ENCODE measurements at places on chromosomes 4 and X.

- peak; percentile 78 for DNase-seq
Observed at GRCh38 chr4:185096032-185096653, 46.9 kb upstream of the SLC25A4 start.

DNA sequence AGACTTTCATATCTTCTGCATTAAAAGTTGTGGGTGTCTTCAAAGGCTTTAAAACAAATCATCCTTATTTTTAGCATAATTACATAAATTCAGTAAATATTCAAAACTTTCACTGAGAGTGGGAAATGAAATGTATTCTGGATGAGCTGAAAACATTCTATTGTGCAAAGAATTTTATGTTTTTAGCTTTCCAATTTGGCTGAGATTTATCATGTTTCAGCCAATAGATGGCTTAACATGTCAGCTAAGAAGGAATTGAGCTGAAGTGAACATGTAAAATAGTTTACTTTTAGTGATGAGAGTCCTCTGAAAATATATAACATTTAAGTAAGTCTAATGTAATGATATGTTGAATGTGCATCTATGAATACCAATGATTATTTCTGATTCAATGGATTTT, 213.5 kb upstream of the GIMD1 start:
- no peak for DNase-seq

DNA sequence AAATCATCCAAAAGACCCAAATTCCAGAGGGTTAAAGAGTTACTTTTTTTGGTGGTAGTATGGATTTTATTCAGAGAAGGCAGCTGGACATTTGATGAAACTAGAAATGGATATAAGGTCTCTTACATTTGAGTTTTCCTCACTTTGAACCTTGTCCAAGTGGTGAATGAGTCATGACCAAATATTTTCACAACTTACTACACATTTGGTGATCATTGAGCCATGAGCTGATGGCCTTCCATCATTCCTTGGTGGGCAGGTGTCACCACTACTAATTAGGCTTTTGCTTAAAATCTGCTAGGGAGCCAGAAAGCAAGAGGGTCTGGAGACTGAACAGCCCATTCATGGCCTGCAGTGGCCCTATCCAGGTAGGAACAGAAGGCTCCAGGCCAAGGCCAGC, 620.2 kb upstream of the INTU start:
- DNase-seq: no peak

DNA sequence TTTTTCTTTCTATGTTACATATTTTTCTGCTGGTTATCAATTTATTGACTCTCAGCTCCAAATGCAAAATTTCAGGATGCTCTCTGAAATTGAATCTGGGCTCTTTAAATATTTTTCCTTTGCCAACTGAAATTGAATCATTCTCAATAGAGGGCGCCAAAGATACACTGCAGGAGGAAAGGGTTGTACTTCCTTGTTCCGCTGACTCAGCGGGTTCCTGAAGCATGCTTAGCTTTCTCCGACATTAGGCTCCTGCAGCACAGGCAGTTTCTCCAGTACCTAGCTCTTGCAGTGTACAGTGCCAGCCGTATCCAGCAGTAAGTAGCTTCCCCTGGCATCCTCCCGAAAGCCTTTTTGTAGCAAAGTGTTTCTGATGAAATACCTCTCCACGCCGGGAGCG, 28.8 kb upstream of the CFAP47 start:
- peak; percentile 70 for DNase-seq

GRCh38 chr4:42401171-42401570, 3.9 kb downstream of the SHISA3 start:
- no peak for DNase-seq

- DNase-seq: no peak
Observed at GRCh38 chr4:53844133-53844532, 220.3 kb downstream of the CHIC2 start.

GRCh38 chr4:2537011-2537830, 774 bp downstream of the FAM193A start:
- peak; percentile 56 for DNase-seq

GRCh38 chr4:35500812-35501211, 743.5 kb downstream of the ARAP2 start:
- no peak for DNase-seq

GRCh38 chr4:156493858-156494257, 477.7 kb downstream of the PDGFC start:
- no peak for DNase-seq

DNA sequence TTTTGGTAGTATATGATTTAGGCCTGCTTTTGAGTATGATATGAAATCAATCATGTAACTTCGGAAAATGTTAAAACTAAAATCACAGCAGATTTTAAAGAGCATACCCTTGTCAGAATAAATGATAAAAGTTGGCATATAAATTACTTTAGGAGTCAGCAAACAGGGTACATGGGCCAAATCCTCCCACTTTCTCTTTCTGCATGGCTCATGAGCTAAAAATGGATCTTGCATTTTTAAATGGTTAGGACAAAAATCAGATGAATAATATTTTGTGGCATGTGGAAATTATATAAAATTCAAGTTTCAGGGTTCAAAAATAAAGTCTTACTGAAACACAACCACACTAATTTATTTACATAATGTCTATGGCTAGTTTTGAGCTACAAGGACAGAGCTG, 214.9 kb downstream of the GASK1B start:
- no peak for DNase-seq

DNA sequence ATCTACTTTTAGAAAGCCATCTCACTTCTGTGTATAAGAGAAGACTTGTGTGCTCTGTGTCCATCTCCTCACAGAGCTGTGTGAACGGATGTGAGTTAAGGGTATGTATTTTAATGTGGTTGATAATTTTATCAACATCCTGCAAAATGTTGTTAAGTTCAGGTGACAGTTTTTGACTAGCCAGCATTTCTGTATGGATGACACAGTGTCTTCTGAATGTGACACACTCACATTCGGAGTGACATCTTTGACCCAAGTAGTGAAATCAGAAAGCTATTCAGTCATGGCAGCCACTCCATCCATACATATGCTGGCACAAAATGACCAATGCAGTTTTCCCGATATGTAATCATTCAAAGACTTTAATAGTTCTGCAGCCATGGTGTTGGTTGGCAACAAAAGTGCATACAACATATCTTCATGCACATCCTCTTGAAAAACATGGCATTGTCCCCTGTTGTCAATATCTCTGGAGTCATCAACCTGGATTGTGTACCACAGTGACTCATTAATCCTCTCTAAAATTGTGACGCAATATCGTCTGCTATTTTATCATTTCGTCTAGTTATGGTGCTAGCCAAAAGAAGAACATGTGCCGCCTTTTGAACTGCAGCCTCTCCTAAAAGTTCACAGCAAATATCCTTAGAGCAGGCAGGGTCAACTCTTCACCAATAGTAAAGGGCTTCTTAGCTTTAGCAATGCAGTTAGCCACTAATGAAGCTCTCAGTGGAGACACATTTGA, 6.8 kb upstream of the FGF2 start:
- no peak for DNase-seq

GRCh38 chrX:47683829-47684205, 24.8 kb upstream of the UXT start:
- no peak for DNase-seq

- DNase-seq: no peak
Observed at GRCh38 chr4:139282721-139283075, 2.7 kb upstream of the MGARP start.

- DNase-seq: no peak
Observed at GRCh38 chr4:5976921-5977320, 41.3 kb downstream of the C4orf50 start.

DNA sequence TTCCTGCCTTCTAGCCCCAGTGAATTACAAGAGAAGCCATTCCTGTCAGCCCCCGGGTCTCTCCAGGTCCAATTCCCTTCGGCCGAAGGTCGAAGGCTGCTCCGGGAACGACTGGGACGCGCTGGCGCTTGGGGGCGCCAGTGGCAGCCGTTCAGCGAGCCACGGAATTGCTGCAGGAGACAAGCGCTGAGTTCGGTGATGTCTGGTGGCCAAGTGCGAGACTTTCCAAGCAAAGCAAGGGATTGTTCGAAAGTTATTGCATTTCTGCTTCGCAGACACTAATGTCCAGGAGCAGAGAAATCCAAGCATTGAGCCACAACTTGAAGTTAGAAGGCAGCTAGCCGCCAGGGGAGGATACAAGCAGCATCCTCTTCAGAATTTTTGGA, 1.1 kb upstream of the DKK2 start:
- DNase-seq: no peak

DNA sequence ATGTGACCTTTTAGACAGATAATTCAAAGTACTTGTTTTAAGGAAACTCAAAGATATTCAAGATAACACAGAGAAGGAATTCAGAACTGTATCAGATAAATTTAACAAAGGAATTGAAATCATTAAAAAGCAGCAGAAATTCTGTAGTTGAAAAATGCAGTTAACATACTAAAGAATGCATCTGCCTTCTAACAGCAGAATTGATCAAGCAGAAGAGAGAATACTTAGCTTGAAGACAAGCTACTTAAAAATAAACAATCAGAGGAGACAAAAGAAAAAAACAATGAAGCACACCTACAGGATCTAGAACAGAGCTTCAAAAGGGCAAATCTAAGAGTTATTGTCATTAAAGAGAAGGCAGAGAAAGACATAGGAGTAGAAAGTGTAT, 123.0 kb upstream of the TET2 start:
- DNase-seq: no peak

DNA sequence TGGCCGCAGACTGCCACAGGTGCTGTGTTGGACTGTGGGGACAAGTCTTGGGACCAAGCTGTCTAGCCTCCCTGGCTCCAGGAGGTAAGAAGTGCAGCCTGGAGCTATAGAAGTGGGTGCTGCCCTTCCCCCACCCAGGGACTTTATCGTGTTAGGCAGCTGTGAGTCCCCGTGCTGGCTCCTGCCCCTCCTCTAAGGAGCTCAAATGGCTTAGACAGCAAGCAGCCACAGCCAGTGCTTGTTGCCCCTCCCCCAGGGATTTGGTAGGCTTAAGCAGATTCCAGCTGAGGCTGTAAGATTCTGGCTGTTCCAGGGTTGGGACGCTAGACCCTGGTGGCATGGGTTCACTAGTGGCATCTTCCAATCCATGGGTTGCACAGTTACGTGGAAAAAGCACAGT, 979.4 kb upstream of the PCDH10 start:
- no peak for DNase-seq

- DNase-seq: peak; percentile 29
Observed at GRCh38 chr4:73698217-73698616, 42.2 kb upstream of the CXCL8 start.

GRCh38 chrX:41338436-41338835, 4.5 kb downstream of the DDX3X start:
- DNase-seq: no peak

GRCh38 chrX:93422693-93423092, 250.7 kb downstream of the NAP1L3 start:
- peak; percentile 22 for DNase-seq

DNA sequence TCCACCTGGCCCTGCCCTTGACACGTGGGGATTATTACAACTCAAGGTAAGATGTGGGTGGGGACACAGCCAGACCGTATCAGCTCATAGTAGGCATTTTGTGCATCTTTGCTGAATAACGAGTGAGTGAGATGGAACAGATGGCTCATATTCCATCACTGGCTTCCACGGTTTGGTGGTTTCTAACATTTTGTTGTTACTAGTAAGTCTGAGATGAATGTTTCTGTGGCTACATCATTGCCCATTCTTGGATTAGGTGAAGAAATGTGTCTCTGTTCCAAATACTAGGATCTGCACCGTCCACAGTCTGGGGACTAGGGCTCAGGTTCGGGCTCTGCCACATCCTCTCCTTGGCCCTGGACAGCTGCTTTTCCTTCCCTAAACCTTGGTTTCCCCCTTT, 3.6 kb downstream of the ABLIM2 start:
- no peak for DNase-seq

DNA sequence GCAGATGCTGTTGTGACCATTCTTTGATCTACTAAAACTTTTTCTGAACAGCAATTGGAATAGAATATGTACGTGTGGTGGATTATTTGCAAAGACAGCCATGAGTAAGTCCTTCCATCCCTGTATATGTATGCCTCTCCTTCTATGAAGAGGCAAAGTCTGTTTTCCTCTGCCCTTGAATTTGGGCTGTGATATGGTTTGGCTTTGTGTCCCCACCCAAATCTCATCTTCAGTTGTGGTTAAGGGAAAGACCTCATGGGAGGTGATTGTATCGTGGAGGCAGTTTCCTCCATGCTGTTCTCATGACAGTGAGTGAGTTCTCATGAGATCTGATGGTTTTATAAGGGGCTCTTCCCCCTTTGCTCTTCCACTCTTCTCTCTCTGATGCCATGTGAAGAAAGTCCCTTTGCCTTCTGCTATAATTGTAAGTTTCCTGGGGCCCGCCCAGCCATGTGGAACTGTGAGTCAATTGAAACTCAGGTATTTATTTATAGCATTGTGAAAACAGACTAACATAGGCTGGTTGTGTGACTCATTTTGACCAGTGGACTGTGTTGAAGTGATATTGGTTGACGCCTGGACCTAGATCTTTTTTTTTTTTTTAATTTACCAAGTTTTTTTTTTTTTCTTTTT, 108.3 kb upstream of the CAMK2D start:
- no peak for DNase-seq

DNA sequence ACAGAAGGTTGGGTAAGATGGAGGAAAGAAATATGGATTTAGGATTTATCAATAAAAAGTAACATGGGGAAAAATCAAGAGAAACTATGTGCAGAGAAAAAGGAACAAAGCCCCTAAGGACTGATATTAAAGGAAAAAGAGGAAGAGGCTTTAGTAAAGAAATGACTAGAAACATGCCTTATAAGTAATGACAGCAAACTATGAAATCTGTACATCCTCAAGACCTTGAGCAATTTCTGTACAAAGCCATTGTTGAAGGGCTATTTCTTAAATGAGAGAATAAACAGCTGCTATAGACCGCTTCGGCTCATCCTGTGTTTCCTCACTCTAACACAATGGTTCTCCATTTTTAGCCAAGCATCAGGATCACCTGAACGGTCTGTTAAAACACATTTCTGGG, 180.3 kb upstream of the ATOH1 start:
- DNase-seq: no peak

DNA sequence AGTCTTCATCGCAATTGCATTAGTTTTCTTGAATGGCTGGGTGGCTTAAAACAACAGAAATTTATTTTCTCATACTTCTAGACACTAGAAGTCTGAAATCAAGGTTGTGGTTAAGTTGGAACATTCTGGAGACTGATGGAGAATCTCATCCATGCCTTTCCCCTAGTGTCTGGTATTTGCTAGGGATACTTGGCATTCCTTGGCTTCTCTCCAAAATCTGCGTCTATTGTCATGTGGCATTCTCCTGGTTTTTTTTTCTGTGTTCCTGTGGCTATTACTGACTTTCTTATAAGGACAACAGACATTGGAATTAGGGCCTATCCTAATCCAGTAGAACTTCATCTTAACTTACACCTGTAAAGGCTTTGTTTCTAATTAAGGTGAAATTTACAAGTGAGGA, 272.8 kb upstream of the EPHA5 start:
- no peak for DNase-seq

DNA sequence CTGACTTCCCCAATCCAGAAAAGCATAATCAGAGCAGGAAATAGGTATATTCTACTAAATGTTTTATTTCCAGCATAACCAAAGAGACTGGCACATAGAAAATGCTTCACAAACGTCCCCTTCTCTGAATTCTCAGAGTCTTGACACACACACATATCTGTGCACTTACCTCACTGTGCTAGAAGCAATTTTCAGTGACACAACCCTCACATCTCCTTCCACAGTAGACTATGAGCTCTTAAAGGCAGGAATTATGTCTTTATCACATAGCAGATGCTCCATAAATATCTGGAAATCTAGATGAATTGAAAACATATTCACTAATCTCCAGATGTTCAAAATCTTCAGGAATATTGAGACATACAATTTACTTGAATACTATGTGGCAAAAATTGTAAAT, 5.9 kb downstream of the SOWAHB start:
- DNase-seq: no peak

- DNase-seq: no peak
Observed at GRCh38 chrX:84186603-84187532, 1.1 kb downstream of the RPS6KA6 start.
